Gastroesophageal sphincter (tissue), 4 donors: ENCODE measurements at places on chromosomes 13 and 19. TPM values are rescaled to one million over a fixed set of nuclear protein-coding genes. Genes with fewer than 3 reads are reported as not detected.

DNA sequence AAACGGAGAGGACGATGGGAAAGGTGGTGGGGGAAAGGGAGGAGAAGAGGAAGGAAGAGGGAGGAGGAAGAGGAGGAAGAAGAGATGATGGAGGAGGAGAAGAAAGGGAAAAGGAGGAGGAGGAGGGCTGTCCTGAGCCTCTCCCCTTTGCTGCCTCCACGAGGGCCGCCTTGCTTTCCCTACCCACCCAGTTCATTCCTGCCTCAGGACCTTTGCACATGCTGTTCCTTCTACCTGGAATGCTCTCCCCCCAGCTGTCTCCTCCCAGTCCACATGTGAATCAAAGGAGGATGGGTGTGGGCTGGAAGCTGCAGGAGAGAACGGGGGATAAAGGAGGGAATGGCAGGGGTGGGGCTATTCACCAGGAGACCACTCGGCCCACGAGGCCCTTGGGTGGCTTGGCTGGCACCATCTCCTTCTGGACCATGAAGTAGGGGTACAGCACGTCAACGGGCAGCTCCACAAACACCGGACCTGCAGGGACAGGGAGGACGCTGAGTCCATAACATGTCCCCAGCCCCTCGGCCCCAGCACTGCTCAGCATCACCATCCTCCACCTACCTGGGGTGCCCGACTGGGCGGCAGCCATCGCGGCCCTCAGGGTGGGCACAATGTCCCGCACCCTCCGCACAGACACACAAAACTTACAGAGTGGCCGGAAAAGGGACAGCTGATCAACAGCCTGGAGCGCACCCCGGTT, 15.3 kb downstream of the SYDE1 start:
- no peak for ATAC-seq

GPC6 gene
- 14.8 TPM for total RNA-seq

ZNF878 gene
- total RNA-seq, result 0.27 TPM

DNA sequence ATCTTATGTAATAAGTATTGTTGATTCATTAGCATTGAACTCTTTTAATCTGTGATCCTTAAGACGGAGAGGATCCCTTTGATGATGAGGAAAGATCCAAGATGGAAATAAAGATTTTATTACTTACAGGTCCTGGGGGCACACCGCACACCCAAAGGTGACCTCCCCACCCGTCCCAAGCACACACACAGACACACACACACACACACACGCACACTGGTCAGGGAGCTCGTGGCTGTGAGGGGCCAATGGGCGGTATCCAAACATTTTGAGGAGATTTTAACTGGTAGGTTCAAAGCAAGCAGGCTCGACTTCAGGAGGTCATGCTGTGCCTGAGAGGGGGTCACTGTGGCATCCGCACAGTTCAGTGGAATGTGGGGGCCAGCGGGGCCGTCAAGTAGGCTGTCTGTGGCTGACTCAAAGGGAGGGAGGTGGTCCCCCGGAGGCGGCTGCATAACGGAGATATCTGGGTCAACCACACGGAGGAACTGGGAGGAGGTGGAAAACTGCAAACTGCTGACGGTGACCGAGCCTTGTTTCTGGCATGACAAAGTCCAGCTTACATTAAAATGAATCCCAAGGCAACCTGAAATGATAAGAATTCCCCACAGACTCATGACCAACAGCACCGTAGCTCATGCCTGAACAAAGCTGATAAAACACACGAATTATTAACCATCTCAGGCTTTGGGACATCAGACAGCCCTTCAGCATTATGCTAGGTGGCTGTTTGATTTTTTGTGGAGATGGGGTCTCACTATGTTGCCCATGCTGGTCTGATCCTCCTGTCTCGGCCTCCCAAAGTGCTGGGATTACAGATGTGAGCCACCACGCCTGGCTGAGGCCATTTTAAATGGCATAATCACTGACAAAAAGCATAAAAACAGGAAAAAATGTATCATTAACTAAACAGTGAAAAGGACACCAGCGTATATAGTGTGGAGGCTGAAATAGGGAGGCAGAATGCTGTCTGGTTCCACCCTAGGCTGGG, 20.9 kb upstream of the SIGLEC11 start:
- ATAC-seq, result no peak

CALR gene
- total RNA-seq, result 410 TPM

EFNA2 gene
- not detected for total RNA-seq

GRCh38 chr19:39173502-39173991, 23.2 kb upstream of the NCCRP1 start:
- no peak for ATAC-seq

GRCh38 chr13:49667773-49668172, 23.5 kb downstream of the EBPL start:
- ATAC-seq, result no peak

MEIOSIN gene
- total RNA-seq, result not detected

DNA sequence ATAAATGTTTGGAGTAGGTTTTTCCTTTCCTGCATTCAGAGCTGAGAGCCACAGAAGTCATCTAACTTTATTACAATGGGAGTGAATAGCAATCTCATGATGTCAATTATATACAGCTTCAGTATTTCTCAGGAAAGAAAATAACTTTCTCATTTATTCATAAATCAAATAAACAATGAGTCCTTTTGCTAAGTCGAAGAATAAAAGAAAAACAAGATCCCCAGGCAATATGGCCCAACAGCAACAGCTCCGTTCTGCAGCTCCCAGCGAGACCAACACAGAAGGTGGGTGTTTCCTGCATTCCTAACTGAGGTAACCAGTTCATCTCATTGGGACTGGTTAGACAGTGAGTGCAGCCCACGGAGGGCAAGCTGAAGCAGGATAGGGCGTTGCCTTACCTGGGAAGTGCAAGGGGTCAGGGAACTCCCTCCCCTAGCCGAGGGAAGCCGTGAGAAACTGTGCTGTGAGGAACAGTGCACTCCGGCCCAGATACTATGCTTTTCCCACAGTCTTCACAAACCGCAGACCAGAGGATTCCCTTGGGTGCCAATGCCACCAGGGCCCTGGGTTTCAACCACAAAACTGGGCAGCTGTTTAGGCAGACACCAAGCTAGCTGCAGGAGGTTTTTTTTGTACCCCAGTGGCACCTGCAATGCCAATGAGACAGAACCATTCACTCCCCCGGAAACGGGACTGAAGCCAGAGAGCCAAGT, 128.2 kb downstream of the SLITRK1 start:
- no peak for ATAC-seq

DNA sequence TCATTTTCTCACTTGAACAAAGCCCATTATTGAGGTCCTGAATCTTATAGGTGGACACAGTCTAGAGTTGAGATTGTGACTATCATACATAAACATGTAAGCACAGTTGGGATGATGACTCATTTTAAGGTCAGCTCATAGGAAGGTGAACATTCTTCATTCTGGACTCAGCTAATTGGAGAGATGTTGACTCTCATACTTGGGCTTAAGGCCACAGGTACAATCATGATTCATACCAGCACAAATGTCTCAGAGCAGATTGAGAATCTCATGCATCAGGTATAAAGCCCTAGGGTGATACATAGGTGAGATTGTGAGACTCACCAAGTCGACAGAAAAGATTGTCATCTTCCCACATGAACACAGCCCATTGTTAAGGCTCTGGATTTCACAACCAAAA, 62.3 kb upstream of the ZNF724 start:
- no peak for ATAC-seq

- no peak for ATAC-seq
Measured at GRCh38 chr19:18164072-18164471, 9.5 kb upstream of the IFI30 start.

SLC7A1 gene
- 33.8 TPM for total RNA-seq

DNA sequence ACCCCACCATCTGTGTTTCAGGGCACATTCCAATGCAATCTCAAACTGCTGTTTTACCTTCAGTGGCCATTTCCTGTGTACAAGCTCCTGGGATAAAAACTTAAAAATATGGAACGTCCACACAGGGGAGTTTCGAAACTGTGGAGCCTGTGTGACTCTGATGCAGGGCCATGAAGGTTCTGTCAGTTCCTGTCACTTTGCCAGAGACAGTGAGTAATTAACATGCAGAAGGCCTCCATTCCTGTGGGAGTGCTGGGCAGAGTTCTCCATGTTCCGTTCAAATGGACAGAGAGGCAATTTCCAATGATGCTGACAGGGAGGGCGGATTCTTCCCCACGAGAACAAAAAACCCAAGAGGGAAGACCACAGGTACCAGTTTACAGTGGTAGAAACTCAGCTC, 24.4 kb downstream of the WDR88 start:
- ATAC-seq, result no peak

DNA sequence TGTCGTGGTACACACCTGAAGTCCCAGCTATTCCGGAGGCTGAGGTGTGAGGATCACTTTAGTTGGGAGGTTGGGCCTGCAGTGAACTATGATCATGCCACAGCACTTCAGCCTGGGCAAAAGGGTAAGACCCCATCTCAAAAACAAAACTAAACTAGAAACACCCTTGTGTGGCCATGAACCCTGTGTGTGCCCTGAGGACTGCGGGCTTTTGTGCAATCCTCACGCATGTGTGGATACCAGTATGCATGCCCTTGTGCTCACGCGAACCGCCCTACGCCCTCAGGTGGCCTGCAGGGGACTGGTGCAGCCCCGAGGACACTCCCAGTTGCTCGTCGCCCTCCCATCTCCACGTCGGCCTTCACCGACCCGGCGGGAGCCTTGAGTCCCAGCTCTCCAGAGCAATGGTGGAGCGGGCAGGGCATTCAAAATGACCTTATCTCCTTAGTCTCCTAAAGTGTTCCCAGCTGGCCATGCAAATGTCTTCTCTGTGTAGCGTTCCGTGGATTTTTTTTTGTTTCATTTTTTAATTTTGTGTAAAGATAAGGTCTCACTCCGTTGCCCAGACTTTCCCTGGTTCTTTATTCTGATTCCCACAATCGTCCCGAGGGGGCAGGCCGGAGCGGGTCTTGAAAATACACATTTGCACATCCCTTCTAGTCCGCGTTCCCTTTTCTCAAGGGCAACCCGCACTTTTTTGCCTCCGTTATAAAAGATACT, 868 bp upstream of the EGLN2 start:
- ATAC-seq, result peak; percentile 14

GRCh38 chr19:3163943-3164342, 14.6 kb upstream of the S1PR4 start:
- ATAC-seq, result no peak

DNA sequence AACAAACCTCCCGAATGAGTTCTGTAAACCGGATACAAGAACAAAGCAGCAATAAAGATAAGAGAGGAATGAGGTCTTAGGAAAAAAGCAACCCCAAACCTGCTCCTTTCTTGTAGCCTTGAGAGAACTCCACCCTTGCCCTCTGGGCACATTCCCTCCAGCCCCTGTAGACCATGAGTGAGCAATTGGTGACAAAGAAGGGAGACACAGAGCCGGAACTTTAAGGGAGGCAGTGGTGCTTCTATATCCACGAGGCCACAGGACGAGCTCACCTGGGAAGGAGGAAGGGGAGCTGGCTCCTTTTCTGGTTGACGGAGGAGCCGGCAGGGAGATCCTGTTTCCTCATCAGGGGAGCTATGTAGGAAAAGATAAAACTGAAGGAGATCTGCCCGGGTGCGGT, 13.0 kb downstream of the BRME1 start:
- ATAC-seq, result no peak

GRCh38 chr13:60066226-60066625, 97.5 kb downstream of the DIAPH3 start:
- no peak for ATAC-seq

TRIM28 gene
- 274 TPM for total RNA-seq

DNA sequence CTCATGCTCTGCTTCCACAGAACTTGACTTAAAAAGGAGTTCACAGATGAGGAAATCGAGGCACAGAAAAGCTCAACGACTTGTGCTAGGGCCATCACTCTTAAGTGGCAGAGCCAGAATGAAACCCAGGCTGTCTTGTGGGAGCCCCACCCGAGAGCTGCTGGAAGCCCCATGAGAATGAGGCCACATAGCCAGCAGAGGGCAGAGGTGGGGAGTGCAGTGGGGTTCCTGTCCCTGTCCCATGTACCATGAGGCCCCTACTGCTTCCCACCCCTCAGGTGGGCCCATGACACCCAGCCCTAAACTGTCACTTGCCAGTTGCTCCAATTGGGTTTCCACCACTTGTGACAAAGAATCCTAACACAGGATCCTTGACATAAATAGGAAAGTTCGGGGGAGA, 175.9 kb downstream of the IRS2 start:
- no peak for ATAC-seq

DNA sequence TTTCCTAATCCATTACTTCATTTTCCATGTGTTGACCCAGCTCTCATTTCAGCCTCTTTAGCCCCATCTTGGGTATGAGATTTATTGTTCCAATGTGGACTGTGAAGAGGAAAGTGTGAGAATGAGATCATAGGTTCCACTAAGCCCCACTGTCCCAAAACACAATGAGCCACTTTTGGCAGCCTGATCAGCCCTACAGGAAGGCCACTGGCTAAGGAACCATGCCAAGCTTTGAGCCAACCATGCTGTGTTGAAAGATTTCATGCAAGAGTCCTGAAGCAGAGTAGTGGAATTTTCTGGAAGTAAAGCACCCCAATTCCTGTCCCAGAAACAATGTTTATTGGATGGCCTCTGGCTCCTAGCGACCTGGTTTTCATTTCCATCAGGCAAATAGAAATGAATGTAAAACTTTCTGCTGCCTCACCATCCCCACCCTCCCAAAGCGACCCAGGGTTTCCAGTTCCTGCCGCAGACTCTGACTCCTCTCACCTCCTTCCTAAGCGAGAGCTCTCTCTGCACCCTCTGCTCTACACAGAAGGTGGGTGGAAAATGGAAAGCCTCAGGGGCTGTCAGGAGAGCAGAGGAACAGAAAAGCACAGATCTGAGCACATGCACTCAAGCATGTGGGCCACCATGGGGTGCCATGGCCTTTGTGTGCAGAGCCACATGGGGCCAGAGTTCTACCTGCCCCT, 73.1 kb downstream of the KCTD12 start:
- ATAC-seq, result peak; percentile 65

- ATAC-seq, result no peak
Measured at GRCh38 chr13:80430561-80430960, 89.6 kb upstream of the SPRY2 start.

DNA sequence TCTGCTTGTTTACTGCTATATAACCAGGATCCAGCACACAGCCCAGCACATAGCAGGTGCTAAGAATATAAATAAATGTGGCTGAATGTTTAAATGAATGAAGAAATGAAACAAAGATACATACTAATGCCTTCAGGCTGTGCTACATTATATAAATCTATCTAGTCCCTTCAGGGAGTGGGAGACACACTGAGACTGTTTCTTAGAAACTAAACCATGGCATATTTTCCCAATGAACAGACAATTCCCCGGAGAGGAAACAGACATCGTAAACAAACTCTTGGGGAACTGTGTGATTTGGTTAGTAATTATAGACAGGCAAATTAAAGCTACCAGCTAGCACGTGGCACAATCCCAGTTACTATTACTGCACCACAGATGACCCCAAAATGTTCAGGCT, 9.7 kb upstream of the FEM1A start:
- no peak for ATAC-seq

- ATAC-seq, result no peak
Measured at GRCh38 chr13:72565893-72566292, 161.5 kb downstream of the MZT1 start.

NLRP9 gene
- total RNA-seq, result not detected

DNA sequence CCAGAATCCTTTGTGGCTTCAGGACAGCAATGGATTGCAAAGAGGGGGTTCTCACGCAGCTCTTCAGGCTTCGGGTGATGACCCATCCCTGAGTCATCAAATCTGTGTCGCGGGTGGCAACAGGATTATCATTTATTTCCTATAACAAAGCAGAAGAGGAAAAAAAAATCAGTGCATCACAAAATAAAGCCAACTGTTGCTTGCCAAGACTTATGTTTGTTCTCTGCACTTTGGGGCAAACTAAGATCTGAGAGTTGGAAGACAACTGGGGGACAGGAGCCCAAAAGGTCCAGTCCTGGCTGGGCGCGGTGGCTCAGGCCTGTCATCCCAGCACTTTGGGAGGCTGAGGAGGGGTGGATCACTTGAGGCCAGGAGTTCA, 6.4 kb downstream of the GNA15 start:
- peak; percentile 63 for ATAC-seq

KLK1 gene
- total RNA-seq, result not detected
